ENCODE measurements at places on chromosomes 4 and X.

DNA sequence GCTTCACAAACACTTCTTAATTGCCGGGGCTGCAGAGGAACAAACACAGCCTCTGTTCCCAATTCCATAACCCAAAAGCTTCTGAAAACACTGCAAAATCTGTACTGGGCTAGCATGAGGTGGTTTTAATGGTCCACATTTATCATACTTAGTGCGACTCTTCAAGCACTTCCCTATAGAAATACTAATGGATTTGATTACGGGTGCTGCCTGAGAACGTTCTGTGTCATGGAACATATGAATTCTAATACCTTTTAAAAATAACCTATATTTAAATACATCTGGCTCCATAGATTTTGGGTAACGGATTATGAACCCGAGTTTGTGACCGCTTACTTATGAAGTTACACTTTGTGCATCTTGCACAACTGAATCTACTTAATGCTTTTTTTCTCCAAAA lies 35.4 kb upstream of the STS start:
- no peak overlapping the region for H3K27ac ChIP-seq
- no peak for DNase-seq
- no peaks in the 10 kb centered on the region for H3K27me3 ChIP-seq
- no peaks in the 10 kb centered on the region for H3K4me1 ChIP-seq
- H3K4me3 ChIP-seq = no peak overlapping the region
- no peaks in the 10 kb centered on the region for H3K36me3 ChIP-seq

DNA sequence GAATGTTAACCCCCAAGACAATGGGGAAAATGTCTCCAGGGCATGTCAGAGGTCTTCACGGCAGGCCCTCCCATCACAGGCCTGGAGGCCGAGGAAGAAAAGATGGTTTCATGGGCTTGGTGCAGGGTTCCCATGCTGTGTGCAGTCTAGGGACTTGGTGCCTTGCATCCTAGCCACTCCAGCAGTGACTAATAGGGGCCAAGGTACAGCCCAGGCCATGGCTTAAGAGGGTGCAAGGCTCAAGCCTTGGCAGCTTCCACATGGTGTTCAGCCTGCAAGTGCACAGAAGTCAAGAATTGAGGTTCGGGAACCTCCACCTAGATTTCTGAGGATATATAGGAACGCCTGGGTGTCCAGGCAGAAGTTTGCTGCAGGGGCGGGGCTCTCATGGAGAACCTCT lies 50.6 kb downstream of the BMP3 start:
- no peak overlapping the region for H3K4me3 ChIP-seq
- H3K4me1 ChIP-seq = peaks cover 12% of the 10 kb centered on the region
- H3K27me3 ChIP-seq = no peaks in the 10 kb centered on the region
- H3K36me3 ChIP-seq = no peaks in the 10 kb centered on the region
- no peak for DNase-seq
- no peak overlapping the region for H3K27ac ChIP-seq

GRCh38 chr4:1578251-1578773 lies 105.8 kb downstream of the FAM53A start:
- H3K27ac ChIP-seq = no peak overlapping the region
- DNase-seq = peak; percentile 39
- no peaks in the 10 kb centered on the region for H3K36me3 ChIP-seq
- peak overlapping the region; percentile 76 for H3K4me3 ChIP-seq
- peaks cover 5% of the 10 kb centered on the region for H3K4me1 ChIP-seq

DNA sequence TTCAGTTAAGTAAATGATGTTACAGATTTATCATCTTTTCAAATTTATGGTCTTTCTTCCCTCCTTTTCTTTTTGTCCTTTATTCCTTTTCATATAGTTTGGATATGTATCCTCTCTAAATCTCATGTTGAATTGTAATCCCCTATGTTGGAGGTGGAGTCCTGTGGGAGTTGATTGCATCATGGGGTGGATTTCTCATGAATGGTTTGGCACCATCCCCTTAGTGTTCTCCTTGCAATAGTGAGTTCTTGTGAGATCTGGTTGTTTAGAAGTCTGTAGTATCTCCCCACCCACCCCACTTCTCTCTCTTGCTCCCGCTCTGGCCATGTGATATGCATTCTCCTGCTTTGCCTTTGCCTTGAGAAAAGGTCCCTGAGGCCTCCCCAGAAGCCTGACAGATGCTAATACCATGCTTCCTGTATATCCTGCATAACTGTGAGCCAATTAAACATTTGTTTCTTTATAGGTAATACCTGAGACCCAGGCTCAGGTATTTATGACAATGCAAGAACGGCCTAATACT lies 236.7 kb downstream of the PRDM5 start:
- no peaks in the 10 kb centered on the region for H3K27me3 ChIP-seq
- no peak overlapping the region for H3K4me3 ChIP-seq
- peaks cover 12% of the 10 kb centered on the region for H3K4me1 ChIP-seq
- DNase-seq = peak; percentile 43

DNA sequence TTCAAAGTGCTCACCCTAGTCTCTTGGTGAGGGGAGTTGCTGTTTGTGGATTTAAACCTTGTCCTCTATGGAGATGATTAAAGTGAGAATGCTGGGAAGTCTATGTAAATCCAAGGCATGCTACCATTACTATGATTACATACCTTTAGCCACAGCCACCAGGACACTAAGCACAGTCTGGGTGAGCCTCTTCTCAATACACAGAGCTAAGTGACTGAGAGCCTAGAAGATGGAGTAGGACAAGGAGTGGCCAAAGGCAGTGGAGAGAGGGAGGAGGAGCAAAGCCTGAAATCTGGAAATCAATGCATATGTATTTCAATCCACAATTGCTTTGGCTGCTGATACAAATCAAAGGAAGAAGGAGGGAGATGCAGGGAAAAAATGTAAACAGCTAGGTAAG lies 12.7 kb upstream of the TSPAN5 start:
- no peaks in the 10 kb centered on the region for H3K4me1 ChIP-seq
- no peaks in the 10 kb centered on the region for H3K36me3 ChIP-seq
- H3K27me3 ChIP-seq = no peaks in the 10 kb centered on the region
- DNase-seq = no peak
- no peak overlapping the region for H3K4me3 ChIP-seq

DNA sequence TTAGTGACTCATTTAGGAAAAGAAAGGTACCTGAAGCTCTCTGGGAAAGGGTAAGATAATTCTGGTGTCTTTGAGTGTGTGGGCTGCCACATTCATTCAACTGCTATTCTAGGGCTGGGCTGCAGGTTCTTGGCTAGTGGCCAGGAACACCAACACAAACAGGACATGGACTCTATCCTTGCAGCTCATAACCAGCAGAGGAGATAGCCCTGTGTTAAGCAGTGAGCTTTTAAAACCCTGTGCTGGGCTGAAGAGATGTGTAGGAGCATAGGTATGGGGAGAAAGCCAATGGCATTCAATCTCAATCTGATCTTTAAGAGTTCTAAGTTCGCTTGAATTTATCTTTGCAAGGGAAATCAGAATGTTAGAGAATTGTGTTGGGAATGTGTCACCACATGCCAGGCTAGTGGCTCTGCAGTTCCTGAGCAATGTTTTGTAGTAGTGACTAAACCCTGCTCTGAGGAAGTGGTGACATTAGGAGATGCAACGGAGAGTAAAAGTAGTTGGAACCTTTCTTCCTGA lies 39.2 kb downstream of the SGMS2 start:
- no peak overlapping the region for H3K4me3 ChIP-seq
- H3K27me3 ChIP-seq = no peaks in the 10 kb centered on the region
- H3K4me1 ChIP-seq = peaks cover 26% of the 10 kb centered on the region
- DNase-seq = peak; percentile 53
- 0 out of 2 replicates have a peak, but pooled peaks cover 3% of the 10 kb centered on the region for H3K36me3 ChIP-seq

GRCh38 chr4:70183168-70183939 lies 12.2 kb upstream of the ODAM start:
- DNase-seq = peak; percentile 74
- no peak overlapping the region for H3K4me3 ChIP-seq
- no peaks in the 10 kb centered on the region for H3K4me1 ChIP-seq
- H3K27me3 ChIP-seq = no peaks in the 10 kb centered on the region
- no peak overlapping the region for H3K27ac ChIP-seq
- no peaks in the 10 kb centered on the region for H3K36me3 ChIP-seq

GRCh38 chr4:173189117-173189693 lies 20.6 kb downstream of the GALNT7 start:
- no peak overlapping the region for H3K27ac ChIP-seq
- no peak overlapping the region for H3K4me3 ChIP-seq
- H3K27me3 ChIP-seq = no peaks in the 10 kb centered on the region
- peaks cover 16% of the 10 kb centered on the region for H3K4me1 ChIP-seq
- DNase-seq = peak; percentile 41

- 0 out of 2 replicates have a peak overlapping the region, but pooled peaks have one; percentile 39 for H3K4me3 ChIP-seq
- no peaks in the 10 kb centered on the region for H3K27me3 ChIP-seq
- H3K36me3 ChIP-seq = no peaks in the 10 kb centered on the region
- H3K27ac ChIP-seq = no peak overlapping the region
- no peaks in the 10 kb centered on the region for H3K4me1 ChIP-seq
Measured at GRCh38 chr4:28269426-28269825, 1408.8 kb downstream of the STIM2 start.

DNA sequence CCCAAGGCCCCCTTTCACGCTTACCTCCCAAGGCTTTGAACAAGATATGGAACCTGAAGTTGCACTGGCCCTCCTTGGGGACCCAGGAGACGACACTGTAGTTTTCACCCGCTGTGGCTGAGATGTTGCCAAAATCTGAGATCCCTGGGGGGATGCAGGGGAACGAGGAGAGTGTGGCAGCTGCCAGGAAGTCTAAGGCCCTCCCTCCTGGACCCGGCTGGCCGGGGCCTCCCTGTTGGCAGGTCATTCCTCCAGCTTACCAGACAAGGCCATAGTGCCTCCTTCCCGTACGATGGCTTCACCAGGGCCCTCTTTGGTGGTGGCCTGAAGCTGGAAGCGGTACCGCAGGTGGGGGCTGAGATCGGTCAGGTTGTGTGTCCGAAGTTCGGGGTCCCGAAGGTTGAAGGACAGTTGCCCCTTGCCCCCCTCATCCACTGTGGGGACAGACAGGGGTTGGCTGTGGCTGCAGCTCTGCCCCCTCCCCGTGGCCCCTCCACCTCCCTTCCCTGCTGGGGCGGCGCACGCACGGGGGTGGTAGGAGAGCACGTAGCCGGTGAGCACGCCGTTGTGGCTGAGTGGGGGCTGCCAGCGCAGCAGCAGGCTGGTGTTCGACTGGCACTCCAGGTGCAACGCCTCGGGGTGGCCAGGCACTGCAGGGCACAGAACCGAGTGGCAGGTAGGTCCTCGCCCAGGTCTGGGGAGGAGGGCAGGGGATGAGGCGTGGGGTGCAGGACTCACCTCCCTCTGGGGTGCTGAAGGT lies 21.2 kb downstream of the L1CAM start:
- H3K4me3 ChIP-seq = no peak overlapping the region
- H3K4me1 ChIP-seq = no peaks in the 10 kb centered on the region
- no peaks in the 10 kb centered on the region for H3K36me3 ChIP-seq

- no peak overlapping the region for H3K27ac ChIP-seq
- peaks cover 9% of the 10 kb centered on the region for H3K27me3 ChIP-seq
- no peaks in the 10 kb centered on the region for H3K4me1 ChIP-seq
- no peak overlapping the region for H3K4me3 ChIP-seq
Measured at GRCh38 chr4:94126669-94127068, 81.0 kb upstream of the SMARCAD1 start.

DNA sequence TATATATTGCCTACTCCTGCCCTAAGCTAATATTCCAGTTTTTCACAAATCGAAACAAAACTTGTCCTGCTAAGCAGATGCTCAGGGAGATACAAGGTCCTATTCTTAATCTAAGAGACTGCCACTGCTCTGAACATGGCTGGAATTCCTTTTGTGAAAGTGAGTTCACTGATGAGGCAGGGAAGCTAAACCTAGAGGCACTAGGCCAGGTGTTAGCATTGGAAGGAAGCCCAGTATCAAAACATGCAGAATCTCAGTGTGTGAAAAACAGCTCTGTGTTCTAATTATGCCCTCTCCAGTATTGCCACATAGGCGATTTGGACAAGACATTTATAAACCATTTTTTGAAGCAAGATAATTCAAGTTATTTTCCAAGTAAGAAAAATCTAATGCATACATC lies 47.6 kb downstream of the ABCG2 start:
- no peak for DNase-seq
- no peak overlapping the region for H3K4me3 ChIP-seq
- peaks cover 9% of the 10 kb centered on the region for H3K4me1 ChIP-seq
- no peak overlapping the region for H3K27ac ChIP-seq
- H3K36me3 ChIP-seq = no peaks in the 10 kb centered on the region
- no peaks in the 10 kb centered on the region for H3K27me3 ChIP-seq

DNA sequence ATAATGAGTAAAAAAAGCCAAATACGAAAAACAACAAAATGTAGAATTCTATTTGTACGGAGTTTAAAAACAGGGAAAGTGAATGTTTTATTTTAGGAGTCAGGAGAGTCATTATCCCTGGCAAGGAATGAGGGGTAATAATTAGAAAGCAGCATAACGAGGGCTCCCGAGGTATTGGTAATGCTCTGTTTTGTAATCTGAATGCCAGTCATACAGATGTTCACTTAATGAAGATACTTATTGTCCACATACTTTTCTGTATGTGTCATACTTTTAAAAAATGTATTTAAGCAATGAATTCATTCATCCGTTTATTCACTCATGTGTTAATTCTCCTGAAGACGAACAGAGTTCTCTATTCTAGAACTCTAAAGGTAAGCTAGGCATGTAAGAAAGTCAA lies 87.8 kb upstream of the BMP2K start:
- no peak overlapping the region for H3K27ac ChIP-seq
- peak; percentile 47 for DNase-seq

DNA sequence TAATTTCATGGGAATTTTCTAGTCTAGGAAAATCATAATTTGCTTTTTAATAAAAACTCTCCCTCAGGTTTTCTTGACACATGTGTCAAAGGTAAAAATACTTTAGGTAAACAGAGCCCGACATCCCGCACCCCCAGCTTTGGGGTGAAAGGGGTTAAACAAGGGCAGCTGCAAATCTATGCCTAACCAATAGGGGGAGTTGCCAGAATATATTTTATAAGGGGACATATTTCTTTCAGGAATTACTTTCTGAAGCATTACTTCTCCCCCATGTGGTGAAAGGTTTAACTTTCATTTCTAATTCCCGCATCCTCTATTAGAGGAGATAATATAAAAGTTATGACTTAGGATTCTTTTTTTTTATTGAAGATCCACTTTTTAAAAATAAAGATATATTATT lies 53.9 kb upstream of the HEPH start:
- H3K36me3 ChIP-seq = no peaks in the 10 kb centered on the region
- H3K4me1 ChIP-seq = no peaks in the 10 kb centered on the region
- DNase-seq = peak; percentile 49
- H3K27me3 ChIP-seq = no peaks in the 10 kb centered on the region

DNA sequence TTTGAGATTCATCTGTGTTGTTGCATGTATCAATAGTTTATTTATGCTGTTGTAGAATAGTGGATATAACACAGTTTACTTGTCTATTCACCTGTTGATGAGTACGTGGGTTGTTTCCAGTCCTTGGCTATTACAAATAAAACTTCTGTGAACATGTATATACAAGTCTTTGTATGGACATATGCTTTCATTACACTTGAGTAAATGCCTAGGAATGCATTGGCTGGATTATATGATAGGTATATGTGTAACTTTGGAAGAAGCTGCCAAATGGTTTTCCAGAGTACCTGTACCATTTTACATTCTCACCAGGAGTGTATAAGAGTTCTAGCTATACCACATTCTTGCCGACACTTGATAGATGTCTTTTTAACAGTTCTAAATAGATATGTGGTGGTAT lies 16.5 kb downstream of the ART3 start:
- H3K36me3 ChIP-seq = no peaks in the 10 kb centered on the region
- no peak overlapping the region for H3K27ac ChIP-seq
- H3K4me3 ChIP-seq = no peak overlapping the region
- no peaks in the 10 kb centered on the region for H3K27me3 ChIP-seq
- DNase-seq = no peak
- H3K4me1 ChIP-seq = peaks cover 16% of the 10 kb centered on the region

GRCh38 chr4:75660491-75660890 lies 12.7 kb downstream of the G3BP2 start:
- no peak for DNase-seq
- peaks cover 42% of the 10 kb centered on the region for H3K36me3 ChIP-seq
- peaks cover 28% of the 10 kb centered on the region for H3K4me1 ChIP-seq
- H3K27ac ChIP-seq = no peak overlapping the region
- no peaks in the 10 kb centered on the region for H3K27me3 ChIP-seq
